ENCODE measurements at places on chromosomes 2 and 18.

- DNase-seq: no peak
Observed at GRCh38 chr2:109125593-109126500, 3.2 kb upstream of the SH3RF3 start.

- DNase-seq: no peak
Observed at GRCh38 chr2:52904355-52904891, 863.2 kb upstream of the CHAC2 start.

GRCh38 chr2:69933839-69934613 is 19.1 kb downstream of the MXD1 start:
- DNase-seq: no peak

DNA sequence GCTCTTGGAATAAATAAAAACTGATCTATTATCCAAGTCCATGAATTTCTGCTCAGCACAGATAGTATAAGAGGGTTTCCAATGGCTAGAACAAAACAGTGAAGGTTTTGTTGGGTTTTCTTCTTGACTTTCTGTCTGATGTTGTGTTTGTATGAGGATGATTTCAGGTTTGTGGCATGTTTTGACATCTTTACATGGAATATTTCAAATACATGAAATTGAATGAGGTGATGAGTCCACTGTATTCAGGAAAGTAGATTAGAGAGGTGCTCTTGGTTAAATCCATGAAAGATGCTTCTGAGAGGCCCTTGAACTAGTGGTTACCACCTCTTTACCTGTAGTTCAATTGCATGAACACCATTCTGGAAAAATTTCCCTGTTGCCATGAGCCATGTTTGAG is 84.3 kb downstream of the RAPGEF4 start:
- no peak for DNase-seq

DNA sequence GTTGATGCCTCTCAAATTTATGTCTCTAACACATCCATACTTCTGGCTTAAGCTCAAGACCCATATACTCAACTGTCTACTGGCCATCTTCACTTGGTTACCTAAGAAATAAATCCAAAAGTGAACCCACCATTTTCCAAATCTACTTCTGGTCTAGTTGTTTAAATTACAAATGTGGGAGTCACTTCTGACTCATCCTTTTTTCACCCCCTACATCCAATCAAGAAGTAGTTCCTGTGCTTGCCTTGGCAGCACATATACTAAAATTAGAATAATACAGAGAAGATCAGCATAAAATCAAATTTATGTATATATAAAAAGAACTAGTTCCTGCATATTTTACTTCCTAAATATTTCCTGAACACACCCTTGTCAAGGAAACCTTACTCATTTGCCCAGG is 53.6 kb downstream of the STRN start:
- no peak for DNase-seq

GRCh38 chr2:45904946-45905631 is 253.6 kb downstream of the PRKCE start:
- no peak for DNase-seq

DNA sequence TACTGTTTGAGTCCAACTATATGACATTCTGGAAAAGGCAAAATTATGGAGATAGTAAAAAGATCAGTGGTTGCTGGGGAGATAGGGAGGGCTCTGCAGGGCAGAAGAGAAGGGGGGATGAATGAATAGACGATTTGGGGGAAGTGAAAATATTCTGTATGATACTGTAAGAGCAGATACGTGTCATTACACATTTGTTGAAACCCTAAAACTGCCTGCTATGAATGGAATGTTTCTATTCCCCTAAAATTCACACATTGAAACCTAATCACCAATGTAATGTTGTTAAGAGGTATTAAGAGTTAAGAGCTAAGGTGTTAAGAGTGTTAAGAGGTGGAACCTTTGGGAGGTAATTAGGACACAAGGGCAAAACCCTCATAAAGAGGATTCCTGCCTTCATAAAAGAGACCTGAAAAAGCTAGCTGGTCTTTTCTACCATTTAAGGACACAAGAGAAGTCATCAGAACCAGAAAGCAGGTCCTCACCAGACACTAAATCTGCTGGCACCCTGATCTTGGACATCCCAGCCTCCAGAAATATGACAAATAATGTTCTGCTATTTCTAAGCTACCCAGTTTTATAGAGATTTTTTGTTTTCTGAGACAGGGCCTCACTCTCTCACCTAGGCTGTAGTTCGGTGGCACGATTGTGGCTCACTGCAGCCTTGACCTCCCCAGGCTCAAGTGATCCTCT is 76.2 kb downstream of the ATAD2B start:
- no peak for DNase-seq

- DNase-seq: peak; percentile 53
Observed at GRCh38 chr2:157261199-157261782, 3.8 kb downstream of the GALNT5 start.

DNA sequence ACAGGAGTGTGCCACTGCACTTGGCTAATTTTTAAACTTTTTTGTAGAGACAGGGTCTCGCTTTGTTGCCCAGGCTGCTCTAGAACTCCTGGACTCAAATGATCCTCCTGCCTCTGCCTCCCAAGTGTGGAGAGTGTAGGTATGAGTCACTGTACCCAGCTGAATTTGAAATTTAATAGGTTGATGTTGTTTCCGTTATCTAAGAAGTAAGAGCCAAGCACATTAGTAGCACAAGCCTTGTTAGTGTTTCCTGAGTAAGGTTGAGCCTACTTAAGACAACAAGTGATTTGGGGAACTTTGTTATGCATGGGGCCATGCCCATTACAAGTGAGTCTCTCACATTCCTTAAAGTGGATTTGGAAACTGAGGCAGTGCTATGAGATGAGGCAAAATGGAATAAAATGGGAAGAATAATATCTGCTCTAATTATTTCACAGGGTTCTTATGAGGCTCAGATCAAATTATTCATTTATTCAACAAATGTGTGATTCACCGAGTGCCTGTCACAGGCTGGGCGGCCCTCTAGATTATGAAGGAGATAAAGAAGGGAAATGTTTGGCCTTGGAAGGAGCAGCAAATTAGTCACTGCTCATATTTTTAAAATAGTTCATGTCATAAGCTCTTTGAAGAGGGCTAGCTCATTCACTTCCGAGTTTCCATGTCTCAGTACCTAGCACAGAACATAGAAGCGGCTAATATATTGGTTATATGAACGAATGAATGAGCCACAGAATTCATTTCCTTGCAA is 217.2 kb downstream of the LDLRAD4 start:
- DNase-seq: no peak

DNA sequence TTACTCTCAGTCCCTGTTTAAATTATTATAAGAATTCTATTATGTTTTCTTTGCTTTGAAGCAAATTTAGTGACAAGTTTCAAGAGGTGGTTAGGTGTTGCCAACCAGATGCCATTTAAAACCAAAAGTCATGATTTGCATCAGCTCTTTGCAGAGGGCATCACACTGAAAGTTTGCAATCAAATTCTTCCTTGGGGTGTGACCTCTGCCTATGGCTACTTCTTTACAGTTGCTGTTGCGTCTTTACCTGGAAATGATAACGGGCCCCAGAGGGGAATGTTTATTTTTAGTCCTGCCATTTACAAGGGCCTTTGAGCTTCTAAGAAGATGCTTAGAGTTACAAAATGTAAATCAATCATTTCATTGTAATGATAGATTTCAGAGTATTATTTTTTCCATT is 561.0 kb downstream of the ARHGAP15 start:
- DNase-seq: no peak

GRCh38 chr18:58569490-58569911 is 59.4 kb downstream of the ALPK2 start:
- DNase-seq: no peak

DNA sequence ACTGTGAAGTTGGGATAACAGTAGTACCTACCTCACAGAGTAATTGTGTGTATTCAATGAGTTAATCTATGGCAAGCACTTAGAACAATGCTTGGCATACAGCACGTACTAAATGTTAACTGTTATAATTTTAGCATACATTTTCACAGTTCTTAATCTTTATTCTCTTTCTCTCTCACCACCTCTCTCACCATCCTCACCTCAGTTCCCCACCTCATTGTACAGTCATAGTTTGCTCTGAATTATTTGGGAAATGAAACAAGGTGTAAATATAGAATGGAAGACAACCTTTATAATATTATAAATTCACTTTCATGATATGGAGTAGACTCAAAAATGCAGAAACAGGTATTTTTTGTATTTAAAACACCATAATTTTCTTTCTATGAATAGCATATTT is 40.0 kb upstream of the DNAH7 start:
- no peak for DNase-seq

GRCh38 chr18:6650127-6650507 is 79.4 kb upstream of the ARHGAP28 start:
- no peak for DNase-seq

DNA sequence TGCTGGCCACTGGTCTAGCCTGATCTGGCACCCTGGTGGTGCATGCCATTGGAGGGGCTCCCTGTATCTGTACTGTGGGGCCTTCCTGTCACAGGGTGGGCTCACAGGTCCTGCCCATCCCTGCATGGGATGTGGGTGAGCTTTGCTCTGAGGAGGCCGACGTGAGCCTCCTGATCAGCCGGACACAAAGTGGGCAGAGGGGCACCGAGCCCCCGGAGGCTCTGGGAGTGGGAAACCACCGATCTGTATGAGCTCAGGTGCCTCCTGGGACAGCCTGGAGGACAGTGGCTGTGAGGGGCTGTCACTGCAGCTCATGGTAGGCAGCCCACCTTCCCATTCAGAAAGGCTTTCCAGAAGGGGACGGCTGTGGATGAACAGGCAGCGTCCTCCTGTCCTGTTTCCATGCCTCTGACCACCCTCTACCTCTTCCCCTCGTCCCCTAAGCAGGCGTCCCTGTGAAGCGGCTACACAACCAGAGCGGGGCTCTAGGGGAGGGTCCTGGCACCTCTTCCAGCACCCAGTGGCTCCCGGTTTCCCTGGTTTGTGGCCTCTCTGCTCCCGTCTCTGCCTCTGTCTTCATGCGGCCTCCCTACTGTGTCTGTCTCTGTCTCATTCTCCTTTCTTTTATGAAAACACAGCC is 112.5 kb upstream of the OTOS start:
- no peak for DNase-seq

- no peak for DNase-seq
Observed at GRCh38 chr2:210363261-210363660, 48.3 kb upstream of the MYL1 start.

GRCh38 chr2:121579309-121579708 is 48.6 kb downstream of the RNU4ATAC start:
- DNase-seq: no peak

DNA sequence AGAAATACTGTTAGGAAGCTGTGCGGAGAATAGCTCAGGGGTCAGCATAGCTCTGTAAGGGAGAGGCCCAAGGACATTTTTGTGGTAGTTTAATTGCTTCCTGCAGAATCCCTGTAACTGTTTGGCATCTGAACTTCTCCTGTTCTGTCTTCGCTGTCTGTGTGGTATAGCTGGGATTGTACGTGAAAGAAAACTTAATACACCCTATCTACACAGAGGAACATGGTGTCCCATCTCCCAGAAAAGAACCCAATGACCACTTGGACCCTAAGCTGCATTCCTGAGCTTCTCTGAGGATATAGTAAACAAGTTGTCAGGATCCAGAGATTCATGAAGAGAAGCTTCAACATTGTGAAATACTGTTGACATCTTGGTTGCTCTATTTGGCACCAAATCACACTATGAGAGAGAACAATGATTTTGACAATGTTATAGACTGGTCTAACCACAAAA is 81.3 kb downstream of the CDC42EP3 start:
- DNase-seq: no peak

DNA sequence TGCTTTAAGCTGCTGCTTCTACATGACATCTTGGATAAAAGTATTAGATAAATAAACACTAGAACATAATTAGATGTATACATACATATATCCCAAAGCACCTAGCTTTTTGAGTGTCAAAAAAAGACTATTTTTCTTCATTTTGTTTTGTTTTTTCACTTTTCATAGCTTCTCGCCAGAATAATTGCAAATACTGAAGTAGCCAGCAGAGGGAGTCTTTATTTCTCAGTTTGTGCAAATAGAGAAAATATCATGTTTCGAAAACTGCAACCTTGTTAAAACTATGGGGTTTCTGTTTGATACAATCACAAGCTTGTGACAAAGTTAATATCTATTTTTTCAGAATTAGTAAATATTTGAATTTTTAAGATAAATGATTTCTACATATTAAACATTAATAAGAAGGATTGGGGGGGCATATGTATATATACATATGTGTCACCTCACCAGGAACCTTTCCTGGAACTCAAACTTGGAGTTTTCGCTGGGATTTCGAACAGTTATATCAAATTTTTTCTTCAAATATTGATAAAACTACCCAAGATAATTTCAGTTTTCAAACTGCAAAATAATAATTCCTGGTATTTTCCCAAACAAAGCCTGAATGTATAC is 61.0 kb downstream of the GRB14 start:
- no peak for DNase-seq

GRCh38 chr2:66137606-66138130 is 297.3 kb upstream of the MEIS1 start:
- no peak for DNase-seq

GRCh38 chr2:45944074-45944473 is 292.6 kb downstream of the PRKCE start:
- DNase-seq: no peak

GRCh38 chr18:59423259-59423658 is 64.2 kb upstream of the LMAN1 start:
- DNase-seq: no peak

GRCh38 chr2:8956774-8957173 is 46.7 kb downstream of the MBOAT2 start:
- DNase-seq: no peak

- no peak for DNase-seq
Observed at GRCh38 chr2:197072533-197072932, 146.0 kb upstream of the PGAP1 start.

DNA sequence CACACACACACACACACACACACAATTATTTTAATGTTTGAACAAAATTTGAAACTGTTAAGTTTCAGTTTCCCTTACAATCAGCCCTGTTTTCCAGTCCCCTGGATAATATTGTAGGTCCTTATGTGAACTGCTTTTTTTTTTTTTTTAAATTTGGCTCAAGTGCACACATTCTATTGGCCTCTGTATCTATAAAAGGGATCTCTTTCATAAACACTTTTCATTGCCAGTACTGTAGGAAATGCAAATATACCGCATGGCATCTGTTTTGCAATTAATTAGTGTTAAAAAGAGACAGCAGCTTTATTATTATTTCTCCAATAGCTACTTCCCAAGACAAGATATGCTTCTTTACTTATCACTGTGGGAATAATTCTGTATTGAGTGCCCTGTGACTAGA is 738.7 kb downstream of the EPHA4 start:
- no peak for DNase-seq

- no peak for DNase-seq
Observed at GRCh38 chr2:160703648-160704585, 210.3 kb upstream of the RBMS1 start.

- DNase-seq: no peak
Observed at GRCh38 chr2:68413466-68413865, 48.4 kb downstream of the PLEK start.

- no peak for DNase-seq
Observed at GRCh38 chr2:131413148-131413747, 49.3 kb upstream of the RAB6D start.

- DNase-seq: no peak
Observed at GRCh38 chr18:68848242-68848641, 50.4 kb downstream of the CCDC102B start.

- no peak for DNase-seq
Observed at GRCh38 chr18:53152476-53152875, 812.5 kb downstream of the DCC start.

Measured in stimulated activated CD8-positive, alpha-beta memory T cell treated with anti-CD3 and anti-CD28 coated beads, Interleukin-2, amount 100 ng/mL, for 48 hours (primary cell).